ENCODE measurements at places on chromosomes 7 and 10.

DNA sequence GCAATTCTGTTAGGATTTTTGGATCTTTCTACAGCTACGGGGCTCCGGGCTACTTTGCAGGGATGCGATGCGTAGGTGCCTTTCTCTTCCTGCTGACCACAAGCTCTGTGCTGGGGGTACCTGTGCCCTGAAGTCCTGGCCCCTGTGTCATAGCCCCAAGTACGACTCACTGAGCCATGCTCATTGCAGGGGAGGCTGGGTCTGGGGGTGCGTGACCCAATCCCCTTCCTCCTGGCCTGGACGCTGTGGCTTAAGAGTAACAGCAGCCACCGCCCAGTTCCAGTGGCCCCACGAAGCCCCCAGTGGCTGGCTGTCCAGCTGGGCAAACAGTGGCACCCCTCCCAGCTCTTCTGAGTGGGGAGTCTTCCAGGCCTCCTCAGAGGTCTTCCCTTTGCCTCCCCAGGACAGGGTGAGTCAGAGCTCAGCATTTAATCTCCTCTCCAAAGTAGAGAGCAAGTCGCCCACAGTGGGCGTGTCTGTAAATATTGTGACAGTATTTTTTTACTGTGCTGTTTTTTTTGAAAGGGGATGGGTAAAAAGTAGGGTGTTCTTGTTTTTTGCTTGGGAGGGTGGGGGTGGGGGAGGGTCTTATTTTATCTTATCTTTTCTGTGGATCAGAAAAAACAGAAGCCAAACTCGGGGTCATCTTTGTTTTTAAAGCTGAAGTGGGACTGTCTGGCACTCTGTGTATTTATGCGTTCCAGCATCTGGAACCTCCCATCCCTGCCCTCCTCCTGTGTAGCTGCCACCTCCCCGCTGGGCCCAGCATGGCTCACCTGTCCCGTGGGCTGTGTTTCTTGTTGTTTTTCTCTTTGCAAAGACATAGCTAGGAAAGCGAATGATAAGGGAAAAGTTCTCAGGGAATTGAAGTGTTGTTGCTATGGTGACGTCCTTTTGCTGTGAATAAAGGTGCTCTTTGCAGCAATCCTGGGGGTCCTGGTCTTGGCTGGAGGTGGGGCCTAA, 8.2 kb downstream of the LFNG start:
- DNase-seq, result peak; percentile 62

GRCh38 chr10:115023715-115024114, 69.5 kb upstream of the ATRNL1 start:
- no peak for DNase-seq

DNA sequence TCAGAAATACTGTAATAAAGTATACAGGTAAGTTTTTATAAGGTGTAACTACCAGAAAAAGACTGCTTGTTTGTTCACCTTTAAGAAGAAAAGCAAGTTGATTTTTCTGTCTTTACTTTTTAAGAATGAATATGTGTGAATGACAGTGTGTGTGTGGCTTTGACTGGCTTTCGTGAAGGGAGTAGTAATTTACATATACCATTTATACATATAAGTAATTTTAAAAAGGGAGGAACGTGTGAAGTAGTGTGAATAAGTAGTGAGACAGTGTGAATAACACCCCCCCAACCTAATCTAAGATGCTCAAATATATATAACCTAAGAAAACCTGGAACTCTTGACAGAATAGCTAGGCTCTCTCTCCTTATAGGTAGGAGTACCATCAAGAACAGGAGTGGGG, 33.2 kb downstream of the RBM33 start:
- DNase-seq, result no peak

DNA sequence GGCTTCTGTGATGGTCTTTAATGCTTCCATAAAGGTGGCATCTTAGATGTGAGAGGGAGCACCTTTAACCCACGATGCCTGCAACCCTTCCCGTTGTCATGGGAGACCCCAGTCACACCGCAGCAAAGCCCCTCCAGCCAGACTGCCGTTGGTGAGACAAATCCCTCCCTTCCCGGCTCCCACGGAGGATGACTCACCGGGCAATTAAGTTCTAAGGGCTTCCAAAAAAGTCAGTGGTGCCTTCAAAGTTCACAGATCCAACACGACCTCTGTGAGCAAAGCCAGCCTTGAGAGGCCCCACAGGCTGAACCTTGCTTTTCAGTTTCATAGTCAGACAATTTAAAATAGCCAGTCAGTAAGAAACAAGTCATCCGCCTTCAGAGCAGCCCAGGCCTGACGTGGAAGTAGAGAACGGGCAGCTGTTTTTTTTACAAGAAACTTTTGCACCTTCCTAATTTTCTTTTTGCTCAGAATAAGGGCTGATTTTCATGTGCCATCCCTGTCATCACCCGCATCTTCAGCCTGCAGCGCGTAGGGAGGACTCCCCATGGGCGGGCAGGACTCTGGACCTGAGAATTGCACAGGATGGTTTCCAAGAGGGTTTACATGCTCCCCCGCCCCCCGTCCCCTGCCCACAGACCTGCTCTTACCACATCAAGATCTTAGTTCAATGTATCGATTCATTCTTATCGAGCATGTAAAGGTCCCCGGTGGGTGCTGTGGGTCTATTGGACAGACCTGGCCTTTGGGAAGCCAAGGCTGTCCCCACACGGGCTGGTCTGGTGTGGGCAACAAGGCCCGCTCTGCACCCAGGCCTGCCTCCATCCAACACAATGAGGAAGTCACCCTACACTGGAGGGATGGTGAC, 333.9 kb downstream of the DNAJB6 start:
- DNase-seq, result no peak

- DNase-seq, result no peak
Measured at GRCh38 chr7:8197994-8198698, 63.8 kb downstream of the ICA1 start.

DNA sequence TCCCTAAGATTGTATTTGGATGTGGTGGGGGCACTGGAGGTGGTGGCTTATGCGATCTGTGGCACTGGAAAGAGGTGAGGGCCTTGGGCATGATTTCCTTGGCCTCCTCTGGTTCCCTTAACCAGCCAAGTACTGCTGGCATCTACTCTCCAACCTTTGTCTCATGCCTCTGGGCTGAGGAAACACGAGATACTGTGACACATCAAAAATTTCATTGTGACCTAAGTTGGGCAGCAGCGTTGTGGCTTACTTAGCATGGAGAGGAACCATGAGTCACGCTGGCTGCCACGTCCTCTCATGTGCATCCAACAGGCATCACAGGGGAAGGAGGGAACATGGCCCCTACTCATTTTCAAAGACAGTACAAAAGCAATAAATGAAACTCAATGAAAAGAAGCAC, 29.7 kb upstream of the GSDME start:
- DNase-seq, result no peak
